HFFc6 (cell line): ENCODE measurements at places on chromosomes 5 and 9. TPM values are rescaled to one million over a fixed set of nuclear protein-coding genes. Genes with fewer than 3 reads are reported as not detected.

DNA sequence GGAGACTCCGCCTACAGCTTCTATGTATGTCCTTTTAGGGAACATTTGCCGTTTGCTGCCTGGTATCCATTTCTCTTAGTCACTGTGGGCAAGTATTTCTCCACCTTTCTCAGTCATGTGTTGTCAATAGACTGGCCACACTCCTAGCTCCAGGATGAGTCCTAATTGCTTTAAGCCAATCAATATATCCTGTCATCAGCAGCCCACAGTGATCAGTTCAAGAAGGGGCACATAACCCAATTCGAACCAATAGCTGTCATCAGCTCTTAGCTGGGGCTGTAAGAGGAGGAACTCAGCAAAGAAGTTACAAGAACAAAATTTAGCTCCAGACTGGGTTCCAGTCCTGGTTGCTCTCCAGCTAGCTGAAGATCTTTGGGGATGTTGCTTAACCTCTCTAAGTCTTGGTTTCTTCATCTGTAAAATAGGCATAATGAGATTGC lies 70.7 kb upstream of the MAN2A1 start:
- H3K27ac ChIP-seq, result no peak overlapping the region
- no peak for DNase-seq
- no peak overlapping the region for H3K4me3 ChIP-seq
- H3K36me3 ChIP-seq, result no peaks in the 10 kb centered on the region
- no peaks in the 10 kb centered on the region for H3K4me1 ChIP-seq

Gene PCA3
- total RNA-seq, result not detected in 3 replicates

DNA sequence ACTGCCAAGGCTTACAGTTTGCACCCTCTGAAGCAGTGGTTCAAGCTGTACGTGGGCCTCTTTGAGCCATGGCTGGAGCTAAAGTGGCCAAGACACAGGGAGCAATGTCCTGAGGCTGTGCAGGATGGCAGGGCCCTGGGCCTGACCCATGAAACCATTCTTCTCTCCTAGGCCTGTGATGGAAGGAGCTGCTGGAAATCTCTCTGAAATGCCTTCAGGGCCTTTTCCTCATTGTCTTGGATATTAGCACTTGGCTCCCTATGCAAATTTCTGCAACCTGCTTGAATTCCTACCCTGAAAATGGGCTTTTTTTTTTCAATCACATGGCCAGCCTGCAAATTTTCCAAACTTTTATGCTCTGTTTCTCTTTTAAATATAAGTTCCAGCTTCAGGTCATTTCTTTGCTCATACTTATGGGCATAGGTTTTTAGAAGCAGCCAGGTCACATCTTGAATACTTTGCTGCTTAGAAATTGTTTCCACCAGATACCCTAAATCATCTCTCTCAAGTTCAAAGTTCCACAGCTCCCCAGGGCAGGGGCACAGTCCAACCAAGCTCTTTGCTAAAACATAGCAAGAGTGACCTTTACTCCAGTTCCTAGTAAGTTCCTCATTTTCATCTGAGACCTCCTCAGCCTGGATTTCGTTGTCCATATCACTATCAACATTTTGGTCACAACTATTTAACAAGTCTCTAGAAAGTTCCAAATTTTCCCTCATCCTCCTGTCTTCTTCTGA lies 138.3 kb downstream of the OSTF1 start:
- no peak overlapping the region for H3K4me3 ChIP-seq
- no peak overlapping the region for H3K27ac ChIP-seq
- H3K27me3 ChIP-seq, result peaks cover 2% of the 10 kb centered on the region
- H3K4me1 ChIP-seq, result no peaks in the 10 kb centered on the region
- no peaks in the 10 kb centered on the region for H3K36me3 ChIP-seq

- H3K27ac ChIP-seq, result no peak overlapping the region
- H3K4me3 ChIP-seq, result no peak overlapping the region
- no peaks in the 10 kb centered on the region; the same call in 1 of the 2 replicates for H3K27me3 ChIP-seq
- peaks cover 5% of the 10 kb centered on the region for H3K36me3 ChIP-seq
Observed at GRCh38 chr5:98813755-98814154, 40.3 kb downstream of the RGMB start.

DNA sequence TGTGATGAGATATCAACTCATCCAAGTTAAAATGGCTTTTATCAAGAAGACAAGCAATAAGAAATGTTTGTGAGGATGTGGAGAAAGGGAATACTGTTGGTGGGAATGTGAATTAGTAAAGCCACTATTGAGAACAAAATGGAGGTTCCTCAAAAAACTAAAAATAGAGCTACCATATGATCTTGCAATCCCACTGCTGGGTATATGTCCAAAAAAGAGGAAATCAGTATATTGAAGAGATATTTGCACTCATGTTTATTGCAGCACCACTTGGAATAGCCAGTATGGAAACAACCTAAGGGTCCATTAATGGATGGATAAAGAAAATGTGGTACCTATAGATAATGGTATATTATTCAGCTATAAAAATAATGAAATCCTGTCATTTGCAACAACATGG lies 25.1 kb downstream of the PPIP5K2 start:
- no peaks in the 10 kb centered on the region for H3K27me3 ChIP-seq
- no peak overlapping the region for H3K27ac ChIP-seq
- no peaks in the 10 kb centered on the region for H3K4me1 ChIP-seq
- peaks cover 9% of the 10 kb centered on the region for H3K36me3 ChIP-seq

- H3K36me3 ChIP-seq, result no peaks in the 10 kb centered on the region
- H3K4me1 ChIP-seq, result peaks cover 69% of the 10 kb centered on the region
- H3K27ac ChIP-seq, result peak overlapping the region; percentile 25; the same call in 1 of the 2 replicates
- no peak for DNase-seq
- H3K4me3 ChIP-seq, result no peak overlapping the region; the same call in 1 of the 2 replicates
- H3K27me3 ChIP-seq, result no peaks in the 10 kb centered on the region
Observed at GRCh38 chr5:95083606-95084005, 201.3 kb downstream of the MCTP1 start.

- peaks cover 5% of the 10 kb centered on the region; the same call in 1 of the 2 replicates for H3K36me3 ChIP-seq
- no peak overlapping the region for H3K27ac ChIP-seq
- H3K4me1 ChIP-seq, result no peaks in the 10 kb centered on the region
- no peak overlapping the region for H3K4me3 ChIP-seq
Observed at GRCh38 chr9:135487281-135488012, 7.9 kb downstream of the PPP1R26 start.

Gene ATG12
- total RNA-seq, result 60.8 to 66.3 TPM (median 64.1 TPM) in 3 replicates

DNA sequence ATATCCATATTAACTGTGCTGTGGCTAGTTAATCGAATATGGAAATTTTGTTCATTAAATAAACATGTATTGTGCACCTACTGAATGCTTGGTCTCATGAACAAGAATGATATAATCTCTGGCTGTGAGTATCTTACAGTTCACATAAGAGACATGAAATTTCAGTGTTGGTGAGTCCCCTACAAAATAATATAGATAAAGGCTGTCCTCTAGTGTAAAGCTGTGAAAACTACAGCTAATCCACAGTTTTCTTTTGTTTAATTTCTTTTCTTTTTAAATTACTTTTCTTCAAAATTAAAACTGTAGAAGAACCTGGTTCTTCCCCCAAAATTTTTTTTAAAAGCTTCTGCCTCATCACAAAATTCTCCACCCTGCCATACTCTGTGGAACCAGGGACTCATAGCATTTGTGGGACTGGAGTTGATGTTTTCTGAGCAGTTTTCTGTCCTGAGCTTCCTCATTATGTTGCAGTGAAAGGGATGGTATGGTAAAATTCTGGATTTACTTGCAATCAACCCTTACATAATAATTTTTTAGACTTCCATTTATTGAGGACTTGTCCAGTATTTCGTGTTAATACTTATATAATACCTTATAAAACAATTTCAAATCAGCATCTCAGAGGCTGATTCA lies 135.0 kb downstream of the STK32A start:
- H3K4me3 ChIP-seq, result no peak overlapping the region
- DNase-seq, result peak; percentile 22
- peaks cover 5% of the 10 kb centered on the region; the same call in 1 of the 2 replicates for H3K27me3 ChIP-seq
- H3K27ac ChIP-seq, result no peak overlapping the region
- H3K36me3 ChIP-seq, result no peaks in the 10 kb centered on the region

GRCh38 chr5:95406426-95407090 lies 15.4 kb downstream of the FAM81B start:
- peaks cover 6% of the 10 kb centered on the region for H3K4me1 ChIP-seq
- H3K27me3 ChIP-seq, result peaks cover 3% of the 10 kb centered on the region
- H3K27ac ChIP-seq, result no peak overlapping the region
- DNase-seq, result no peak

DNA sequence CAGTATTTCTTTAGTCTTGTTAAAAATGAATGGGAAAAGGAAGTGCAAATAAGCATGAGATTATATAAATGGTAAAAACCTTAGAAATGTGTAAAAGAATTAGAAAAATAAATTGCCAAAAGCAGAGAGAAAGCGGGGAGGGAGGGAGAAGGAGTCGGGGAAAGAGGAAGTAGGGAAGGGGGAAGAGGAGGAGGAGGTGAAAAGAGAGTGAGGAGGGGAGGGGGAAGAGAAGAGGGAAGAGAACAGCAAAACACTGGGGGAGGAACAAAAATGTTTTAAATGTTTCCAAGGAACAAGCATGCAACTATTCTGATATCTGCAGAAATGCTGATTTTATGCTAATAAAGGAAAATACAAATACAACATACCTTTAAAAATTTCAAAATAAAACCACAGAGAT lies 317.5 kb downstream of the PIK3R1 start:
- H3K4me1 ChIP-seq, result peaks cover 41% of the 10 kb centered on the region
- H3K27ac ChIP-seq, result no peak overlapping the region
- peaks cover 2% of the 10 kb centered on the region; the same call in 1 of the 2 replicates for H3K36me3 ChIP-seq
- no peak for DNase-seq

DNA sequence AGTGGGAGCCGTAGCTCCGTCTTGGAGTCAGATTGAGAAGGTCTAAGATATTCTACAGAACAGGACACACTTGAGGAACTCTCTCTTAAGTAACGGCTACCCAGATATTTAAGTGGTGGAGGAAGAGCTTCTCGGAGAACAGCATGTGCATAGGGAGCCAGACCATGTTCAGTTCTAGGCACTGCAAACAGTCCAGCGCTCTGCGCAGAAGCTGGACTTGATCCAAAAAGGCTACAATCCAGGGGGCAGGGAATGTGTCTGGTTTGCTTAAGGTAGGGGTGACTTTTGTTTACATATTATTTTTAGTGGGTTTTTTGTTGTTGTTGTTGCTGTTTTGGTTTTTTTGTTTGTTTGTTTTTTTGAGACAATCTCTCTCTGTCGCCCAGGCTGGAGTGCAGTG lies 16.8 kb upstream of the CCL28 start:
- H3K27ac ChIP-seq, result no peak overlapping the region
- DNase-seq, result no peak

Gene RNF180
- not detected in 3 replicates for total RNA-seq

DNA sequence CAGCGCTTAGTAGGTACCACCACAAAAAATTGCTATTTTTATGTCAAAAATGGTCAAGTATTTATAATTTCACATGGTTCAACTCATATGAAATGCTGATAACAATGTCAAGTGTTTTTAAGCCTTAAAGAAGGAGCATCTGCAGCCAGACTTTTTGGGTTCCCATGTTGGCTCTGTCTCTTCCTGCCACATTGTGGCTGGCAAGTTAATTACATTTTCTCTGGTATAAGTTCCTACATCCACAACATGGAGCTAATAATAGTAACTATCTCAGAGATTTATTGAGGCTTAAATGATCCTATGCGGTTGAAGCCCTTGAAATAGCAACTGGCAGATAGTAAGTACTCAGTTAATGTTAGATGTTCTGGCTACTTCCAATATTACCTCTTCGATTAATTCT lies 5.4 kb downstream of the ATP10B start:
- H3K4me3 ChIP-seq, result no peak overlapping the region
- H3K27me3 ChIP-seq, result no peaks in the 10 kb centered on the region
- no peak for DNase-seq
- H3K36me3 ChIP-seq, result no peaks in the 10 kb centered on the region
- no peak overlapping the region for H3K27ac ChIP-seq
- no peaks in the 10 kb centered on the region for H3K4me1 ChIP-seq

- no peaks in the 10 kb centered on the region for H3K36me3 ChIP-seq
- no peak for DNase-seq
- H3K27ac ChIP-seq, result no peak overlapping the region
- peaks cover 13% of the 10 kb centered on the region; the same call in 1 of the 2 replicates for H3K27me3 ChIP-seq
- peaks cover 21% of the 10 kb centered on the region for H3K4me1 ChIP-seq
Observed at GRCh38 chr5:38591523-38591849, 35.0 kb upstream of the LIFR start.

DNA sequence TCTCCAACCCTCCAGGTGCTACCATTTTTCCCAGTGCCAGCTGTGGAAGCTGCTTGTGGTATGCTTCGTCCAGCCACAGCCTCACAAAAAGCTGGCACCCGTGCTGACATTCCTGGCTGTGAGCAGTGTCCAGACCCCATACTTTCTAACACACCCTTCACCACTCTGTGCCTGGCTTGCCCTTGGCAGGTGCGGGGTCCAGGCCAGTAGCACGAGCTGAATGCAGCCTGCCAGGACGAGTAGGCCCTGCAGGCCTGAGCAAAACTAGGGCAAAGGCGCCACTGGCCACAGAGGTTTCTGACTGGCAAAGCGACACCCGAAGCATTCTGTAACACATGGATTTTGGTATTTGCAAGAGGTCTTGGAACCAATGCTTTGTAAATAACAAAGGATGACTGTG lies 26.0 kb upstream of the GHR start:
- H3K4me1 ChIP-seq, result no peaks in the 10 kb centered on the region
- no peaks in the 10 kb centered on the region; the same call in 1 of the 2 replicates for H3K27me3 ChIP-seq
- no peak overlapping the region for H3K4me3 ChIP-seq
- H3K27ac ChIP-seq, result no peak overlapping the region
- H3K36me3 ChIP-seq, result peaks cover 4% of the 10 kb centered on the region; the same call in 1 of the 2 replicates
- no peak for DNase-seq

DNA sequence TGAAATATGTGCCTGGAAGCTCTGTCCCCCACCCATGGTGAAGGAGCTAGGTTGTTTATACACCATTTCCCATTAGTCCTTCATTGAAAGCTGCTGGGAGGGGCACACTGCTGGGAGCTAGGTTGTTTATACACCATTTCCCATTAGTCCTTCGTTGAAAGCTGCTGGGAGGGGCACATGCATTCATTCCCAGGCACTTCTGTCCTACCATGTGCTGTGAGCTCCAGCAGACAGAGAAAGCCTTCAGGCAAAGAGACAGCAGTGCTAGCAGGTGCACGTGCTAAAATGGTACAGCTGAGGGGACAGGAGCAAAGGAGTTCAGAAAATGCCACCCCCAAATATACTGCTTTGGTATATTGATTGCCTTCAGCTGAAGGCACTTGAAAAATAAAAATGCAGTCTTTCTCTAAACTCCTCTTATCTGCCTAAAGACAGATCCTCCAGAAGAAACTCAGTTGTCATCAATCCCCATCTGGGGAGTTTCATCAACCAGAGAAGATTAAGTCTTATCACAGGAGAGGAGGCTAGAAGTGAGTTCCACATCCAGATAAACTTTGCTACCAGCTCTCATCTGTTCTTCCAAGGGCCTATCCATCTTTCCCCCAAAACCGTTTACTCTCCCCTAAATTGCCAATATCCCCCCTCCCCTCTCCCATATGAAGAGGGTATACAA lies 27.7 kb upstream of the DAPK1 start:
- no peaks in the 10 kb centered on the region for H3K4me1 ChIP-seq
- no peak overlapping the region for H3K4me3 ChIP-seq
- H3K27me3 ChIP-seq, result peaks cover 4% of the 10 kb centered on the region; the same call in 1 of the 2 replicates
- H3K27ac ChIP-seq, result no peak overlapping the region
- DNase-seq, result no peak

- H3K27me3 ChIP-seq, result no peaks in the 10 kb centered on the region; the same call in 1 of the 2 replicates
- H3K27ac ChIP-seq, result no peak overlapping the region
- no peak overlapping the region for H3K4me3 ChIP-seq
- H3K36me3 ChIP-seq, result no peaks in the 10 kb centered on the region
- no peak for DNase-seq
- H3K4me1 ChIP-seq, result no peaks in the 10 kb centered on the region
Observed at GRCh38 chr9:14136047-14136635, 177.8 kb downstream of the NFIB start.
